ENCODE measurements at places on chromosomes 1 and 21.

- no peak for DNase-seq
Measured at GRCh38 chr21:40049031-40049930, 182.0 kb downstream of the PCP4 start.

DNA sequence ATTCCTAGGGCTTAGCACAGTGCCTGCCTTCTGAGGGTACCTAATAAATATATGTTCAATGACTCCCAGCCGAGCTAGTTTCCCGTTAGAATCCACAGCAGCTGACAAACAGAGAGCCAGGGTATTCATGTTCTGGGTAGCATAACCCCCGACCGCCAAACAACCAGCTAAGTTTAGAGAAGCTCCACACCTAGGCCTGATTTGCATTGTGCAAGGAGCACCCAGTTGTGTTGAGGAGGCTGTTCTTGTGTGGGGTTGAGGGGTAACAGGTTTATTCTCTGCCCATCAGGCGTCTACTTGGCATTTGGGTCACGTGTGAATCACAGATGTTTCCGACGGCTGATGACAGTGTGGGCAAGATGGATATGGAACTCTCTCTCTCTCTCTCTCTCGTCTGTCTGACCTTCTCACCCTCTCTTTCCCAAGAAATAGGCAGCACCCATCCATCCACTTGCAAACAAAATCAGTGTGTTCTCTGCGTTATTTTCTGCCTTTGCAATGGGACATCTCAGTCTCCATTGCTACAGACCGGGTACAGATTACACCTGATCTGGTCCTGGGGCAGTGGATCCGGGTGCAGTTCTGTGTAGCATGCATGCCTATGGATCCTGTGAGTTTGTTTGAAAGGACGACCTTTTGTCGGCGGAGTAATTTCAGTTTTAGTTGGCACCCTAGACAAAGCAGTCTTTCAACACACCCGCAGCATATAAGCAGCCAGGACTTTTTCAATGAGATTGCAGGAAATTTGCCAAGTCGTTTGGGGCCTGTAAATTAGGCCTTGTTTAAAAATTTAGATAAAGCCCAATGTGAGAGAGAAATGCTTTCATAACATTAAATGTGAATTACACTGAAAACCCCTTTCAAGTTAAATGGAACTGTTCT is 29.4 kb downstream of the KAZN start:
- no peak for DNase-seq

- DNase-seq = no peak
Measured at GRCh38 chr1:61732726-61733125, 7.8 kb upstream of the TM2D1 start.

- no peak for DNase-seq
Measured at GRCh38 chr1:221576268-221576667, 165.6 kb downstream of the DUSP10 start.

DNA sequence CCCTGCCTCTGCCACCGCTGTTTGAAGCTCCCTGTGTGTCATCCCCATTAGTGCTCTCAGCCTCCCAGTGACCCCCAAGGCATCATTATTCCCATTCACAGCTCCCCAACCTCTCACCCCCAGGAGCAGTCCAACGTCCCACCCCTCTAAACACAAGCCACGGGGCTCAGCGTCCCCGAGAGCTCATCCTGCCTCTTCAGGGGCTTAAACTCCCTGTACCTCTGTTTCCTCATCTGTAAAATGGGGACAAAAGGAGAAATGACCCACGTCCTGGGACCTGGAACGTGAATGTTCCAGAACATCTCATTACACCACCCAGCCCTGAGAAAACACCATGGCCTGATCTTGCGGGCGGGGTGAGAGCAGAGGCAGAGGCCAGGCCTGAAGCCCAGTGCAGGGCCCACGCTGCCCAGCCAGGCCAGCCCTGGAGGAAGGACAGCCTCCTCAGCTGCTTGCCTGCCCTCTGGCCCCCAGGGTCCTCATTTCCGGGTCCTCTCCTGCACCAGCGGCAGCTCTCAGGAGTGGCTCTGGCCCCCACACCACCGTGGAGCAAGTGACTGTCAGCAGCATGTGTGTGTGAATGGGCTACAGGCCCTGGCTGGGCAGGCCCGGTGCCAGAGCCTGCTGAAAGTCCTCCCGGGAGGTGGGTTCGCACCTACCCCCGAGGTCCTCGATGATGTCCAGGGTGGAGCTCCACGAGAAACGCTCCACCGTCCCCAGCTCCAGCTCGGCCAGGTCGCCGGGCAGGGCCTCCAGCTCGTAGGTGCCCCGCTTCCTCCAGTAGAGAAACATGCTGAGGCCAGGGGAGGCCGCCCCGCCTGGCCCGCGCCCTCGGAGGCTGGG is 14.1 kb upstream of the PLEKHG5 start:
- DNase-seq = no peak

- DNase-seq = no peak
Measured at GRCh38 chr1:101444873-101445618, 208.2 kb downstream of the S1PR1 start.

GRCh38 chr1:171313319-171313834 is 606 bp upstream of the FMO4 start:
- no peak for DNase-seq

GRCh38 chr1:211280910-211281309 is 21.7 kb downstream of the RCOR3 start:
- DNase-seq = no peak

GRCh38 chr1:156487862-156488261 is 12.7 kb downstream of the MEF2D start:
- no peak for DNase-seq

GRCh38 chr1:225517697-225518096 is 89.9 kb upstream of the LBR start:
- no peak for DNase-seq

- DNase-seq = no peak
Measured at GRCh38 chr1:42334240-42335049, 590 bp downstream of the FOXJ3 start.

GRCh38 chr21:44263768-44264167 is 2.1 kb upstream of the DNMT3L start:
- DNase-seq = no peak

- no peak for DNase-seq
Measured at GRCh38 chr1:228464487-228464983, 22.6 kb upstream of the RNF187 start.

- DNase-seq = no peak
Measured at GRCh38 chr21:45412909-45413611, 8.1 kb downstream of the COL18A1 start.

GRCh38 chr21:8997011-8997440 is 1524.4 kb upstream of the TPTE start:
- no peak for DNase-seq

DNA sequence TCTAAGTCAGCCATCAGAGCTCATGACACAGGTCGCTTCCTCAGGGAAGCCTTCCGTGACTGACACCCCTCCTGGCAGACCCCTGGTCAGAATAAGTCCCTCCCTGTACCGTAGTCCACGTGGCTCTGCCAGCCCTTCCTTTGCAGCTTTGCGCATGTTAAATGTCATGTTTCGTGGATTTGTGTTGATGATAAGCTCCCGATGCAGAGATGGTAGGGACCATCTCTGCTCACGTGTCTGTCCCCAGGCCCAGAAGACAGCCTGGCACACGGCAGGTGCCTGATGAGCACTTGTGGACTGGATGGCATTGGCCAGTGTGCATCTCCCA is 75.9 kb downstream of the DHRS3 start:
- no peak for DNase-seq

GRCh38 chr1:207495801-207496792 is at the start of gene CR1:
Gene CR1, plus strand, starts transcription at chr1:207496157. Its CDS starts 111 bp downstream, at chr1:207496268.
- no peak for DNase-seq

- no peak for DNase-seq
Measured at GRCh38 chr1:48657413-48657812, 119.3 kb downstream of the BEND5 start.

Measured in GM12878 (cell line).